Mucosa of gallbladder (tissue), 1 donor: ENCODE measurements at places on chromosomes 2 and 18.

- no peak for DNase-seq
These were observed 2.7 kb downstream of the STK16 start for GRCh38 chr2:219247678-219248642.

GRCh38 chr18:23209796-23210195 is 74.5 kb downstream of the CABLES1 start:
- DNase-seq, result no peak

DNA sequence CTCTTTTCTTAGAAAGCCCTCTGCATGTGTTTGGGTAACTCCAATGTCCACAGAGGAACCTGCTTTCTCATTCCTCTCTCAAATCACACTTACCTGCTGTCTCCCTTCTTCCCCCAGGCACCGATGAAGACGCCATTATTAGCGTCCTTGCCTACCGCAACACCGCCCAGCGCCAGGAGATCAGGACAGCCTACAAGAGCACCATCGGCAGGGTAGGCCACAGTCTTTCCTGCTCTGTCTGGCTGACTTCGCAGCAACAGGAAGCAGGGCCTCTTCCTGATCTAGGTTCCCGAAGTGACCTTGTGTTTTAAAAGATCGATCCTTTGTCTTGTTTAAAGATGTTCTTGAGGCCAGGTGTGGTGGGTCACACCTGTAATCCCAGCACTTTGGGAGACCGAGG is 25.0 kb upstream of the GMCL1 start:
- DNase-seq, result no peak

DNA sequence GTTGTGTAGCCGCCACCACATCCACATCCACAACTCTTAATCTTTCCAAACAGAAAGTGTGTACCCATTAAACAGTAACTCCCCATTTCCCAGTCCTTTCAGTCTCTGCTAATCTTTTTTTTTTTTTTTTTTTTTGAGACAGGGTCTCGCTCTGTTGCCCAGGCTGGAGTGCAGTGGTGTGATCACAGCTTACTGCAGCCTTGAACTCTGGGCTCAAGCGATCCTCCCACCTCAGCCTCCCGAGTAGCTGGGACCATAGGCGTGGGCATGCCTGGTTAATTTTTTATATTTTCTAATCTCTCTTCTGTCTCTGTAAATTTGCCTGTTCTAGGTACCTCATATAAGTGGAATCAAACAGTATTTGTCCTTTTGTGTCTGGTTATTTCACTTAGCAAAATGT is 3.6 kb downstream of the EIF2AK2 start:
- no peak for DNase-seq

GRCh38 chr2:156540706-156541105 is 104.5 kb downstream of the GPD2 start:
- no peak for DNase-seq

GRCh38 chr2:115369400-115369799 is 927.0 kb downstream of the DPP10 start:
- DNase-seq, result no peak

DNA sequence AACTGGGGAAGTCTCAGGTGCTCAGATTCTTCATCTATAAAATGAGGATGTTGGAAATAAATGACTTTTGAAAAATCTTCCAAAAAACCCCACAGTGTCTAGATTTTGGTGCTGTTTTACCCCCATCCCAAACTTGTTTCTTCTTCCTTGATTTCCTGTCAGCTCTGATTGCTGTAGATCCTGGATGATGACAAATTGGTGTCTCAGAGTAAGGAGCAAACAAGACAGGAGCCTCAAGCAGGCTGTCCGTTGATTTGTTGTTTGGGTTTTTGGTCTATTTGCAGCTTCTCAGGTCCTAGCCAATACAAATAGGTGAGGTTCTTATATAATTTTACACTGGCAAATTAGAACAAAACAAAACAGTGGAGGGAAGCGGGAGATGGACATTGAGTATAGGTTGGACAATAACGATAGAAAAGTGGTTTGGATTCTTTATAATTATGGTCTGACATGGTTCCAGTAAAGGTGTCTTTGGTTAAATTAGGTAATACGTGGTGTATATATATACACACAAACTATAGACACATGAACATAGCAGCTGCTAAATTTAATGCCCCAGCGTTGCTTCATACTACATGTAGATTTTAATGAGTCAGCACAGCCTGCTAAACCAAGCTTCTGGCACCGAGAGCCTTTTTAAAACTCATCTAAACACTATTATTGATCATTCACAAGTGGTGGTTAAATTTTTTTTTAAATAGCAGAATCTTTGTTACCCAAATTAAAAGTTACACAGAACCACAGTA is 142.5 kb downstream of the FMNL2 start:
- no peak for DNase-seq

DNA sequence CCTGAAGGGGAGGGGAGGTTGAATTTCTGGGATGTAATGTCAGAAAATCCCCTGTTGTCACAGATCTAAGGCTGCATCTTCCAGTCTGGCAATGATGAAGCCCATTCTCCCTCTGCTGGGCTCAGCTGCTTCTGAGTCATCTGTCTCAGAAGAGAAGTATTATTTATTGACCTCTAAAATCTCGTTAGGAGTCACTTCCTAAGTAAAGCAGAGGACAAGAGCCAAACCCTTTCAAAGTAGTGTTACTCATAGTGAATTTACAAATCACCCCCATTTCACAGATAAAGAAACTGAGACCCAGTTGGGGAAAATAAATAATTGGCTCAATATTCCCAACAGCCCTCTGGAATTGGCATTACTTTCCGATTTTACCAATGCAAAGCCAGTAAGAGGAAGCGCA is 167.3 kb upstream of the SKOR2 start:
- no peak for DNase-seq

- no peak for DNase-seq
These were observed 129.8 kb downstream of the LRRC30 start for GRCh38 chr18:7360606-7361170.

- DNase-seq, result no peak
These were observed at the start of gene CYP1B1 for GRCh38 chr2:38075507-38076151. CYP1B1 (minus strand) TSS chr2:38076151; CDS start chr2:38075388, 763 bp downstream.

DNA sequence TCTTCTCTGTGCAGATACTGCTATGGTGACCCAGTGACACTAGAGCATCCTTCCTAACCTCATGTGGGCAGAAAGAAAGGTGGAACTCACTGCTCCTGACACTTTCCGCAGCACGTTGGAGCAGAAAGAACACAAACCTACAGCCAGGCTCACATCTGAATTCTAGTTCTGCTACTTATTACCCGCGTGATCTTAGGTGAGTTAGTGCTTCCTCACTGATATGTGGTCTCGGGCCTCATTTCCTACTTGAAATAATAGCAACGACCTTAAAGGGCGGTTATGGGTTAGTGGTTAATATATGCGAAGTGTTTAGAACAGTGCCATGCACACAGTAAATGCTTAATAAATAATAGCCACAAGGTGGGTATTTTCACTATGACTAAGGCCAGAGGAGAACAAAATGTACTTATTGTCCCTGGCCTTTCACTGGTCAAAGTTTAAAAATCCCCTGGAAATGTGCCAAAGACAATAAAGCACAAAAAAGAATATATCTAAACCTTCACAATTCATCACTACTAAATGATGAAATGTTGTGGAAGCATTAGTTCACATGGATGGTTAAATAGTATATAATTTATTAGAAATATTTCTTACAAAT is 66.6 kb downstream of the MYOM1 start:
- no peak for DNase-seq

GRCh38 chr2:86068136-86068588 is 37.5 kb downstream of the POLR1A start:
- DNase-seq, result no peak

GRCh38 chr2:152038441-152038958 is 60.3 kb downstream of the CACNB4 start:
- no peak for DNase-seq

DNA sequence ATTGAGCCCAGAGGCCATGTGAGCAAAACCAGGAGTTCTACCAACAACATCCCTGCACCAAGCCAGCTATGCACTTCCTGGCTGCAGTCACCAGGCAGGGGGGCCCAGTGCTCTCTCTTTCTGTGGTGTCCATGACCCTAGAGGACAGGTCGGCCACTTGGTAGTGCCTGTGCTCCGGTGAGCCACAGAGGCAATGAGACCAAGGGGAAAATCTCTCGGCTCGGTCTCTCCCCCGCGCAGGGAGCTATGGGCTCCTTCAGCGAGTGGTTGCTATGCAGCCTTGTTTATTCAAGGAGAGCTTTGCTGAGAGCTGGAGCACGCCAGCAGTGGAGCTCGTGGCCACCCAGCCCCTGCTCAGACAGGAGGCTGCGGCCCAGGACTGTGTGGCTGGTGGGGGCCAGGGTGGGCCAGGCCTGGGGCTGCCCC is at the start of gene TOGARAM2:
TOGARAM2 (plus strand) TSS at position 283 of the 426 bp plus-strand sequence. CDS start 13,537 bp downstream, outside the sequence.
- DNase-seq, result peak; percentile 34

DNA sequence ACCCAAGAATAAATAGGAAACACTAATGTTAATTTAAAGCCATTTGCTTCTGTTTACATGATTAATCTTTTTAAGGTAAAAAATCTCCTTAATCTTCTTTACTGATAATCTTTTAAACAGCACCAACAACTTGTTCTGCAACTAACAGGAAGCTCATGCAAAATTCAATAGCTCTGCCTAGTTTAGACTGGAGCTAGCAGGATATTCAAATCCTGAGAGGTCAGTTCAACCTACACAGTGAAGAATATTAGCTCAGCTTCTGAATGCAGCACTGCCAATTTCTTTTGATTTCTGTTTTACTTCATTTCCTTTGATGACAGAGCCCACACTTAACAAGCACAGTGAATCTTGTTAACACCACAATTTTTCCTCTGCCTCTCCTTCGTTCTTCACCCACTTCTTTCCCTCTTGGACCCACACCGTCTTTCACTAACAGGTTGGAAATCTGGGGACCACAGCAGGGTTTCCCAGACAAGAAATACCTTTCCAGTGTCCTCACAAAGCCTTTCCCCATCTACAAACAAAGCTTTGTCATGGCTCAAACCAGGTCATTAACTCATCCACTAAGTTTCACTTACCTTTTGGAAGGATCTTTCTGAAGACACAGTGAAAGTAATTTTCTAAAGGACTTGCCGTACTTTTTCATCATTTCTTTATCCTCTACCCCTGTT is 109.8 kb downstream of the STK39 start:
- peak; percentile 21 for DNase-seq

DNA sequence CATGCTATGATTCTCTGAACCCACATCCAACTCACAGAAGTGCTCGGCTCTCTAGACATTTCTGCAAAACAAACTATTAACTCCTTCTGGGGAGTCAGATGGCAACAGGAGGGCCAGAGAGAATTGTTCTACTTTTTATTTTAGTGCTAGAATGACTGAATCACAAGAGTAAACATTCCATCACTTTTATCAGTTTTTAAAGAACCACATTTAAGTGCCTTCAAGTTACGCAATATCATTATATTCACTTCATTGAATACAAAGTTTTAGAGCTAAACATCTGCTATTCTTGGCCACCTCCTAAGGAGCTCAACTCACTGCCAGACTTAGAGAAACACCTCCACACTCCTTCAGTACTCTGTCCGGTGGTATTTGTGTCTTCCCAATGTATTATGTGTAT is 22.4 kb downstream of the B4GALT6 start:
- no peak for DNase-seq

- no peak for DNase-seq
These were observed 12.7 kb upstream of the MYCN start for GRCh38 chr2:15927551-15928218.

GRCh38 chr2:149068996-149069888 is 30.7 kb downstream of the LYPD6B start:
- no peak for DNase-seq

- no peak for DNase-seq
These were observed 262.7 kb downstream of the ATAD2B start for GRCh38 chr2:23664066-23664788.

DNA sequence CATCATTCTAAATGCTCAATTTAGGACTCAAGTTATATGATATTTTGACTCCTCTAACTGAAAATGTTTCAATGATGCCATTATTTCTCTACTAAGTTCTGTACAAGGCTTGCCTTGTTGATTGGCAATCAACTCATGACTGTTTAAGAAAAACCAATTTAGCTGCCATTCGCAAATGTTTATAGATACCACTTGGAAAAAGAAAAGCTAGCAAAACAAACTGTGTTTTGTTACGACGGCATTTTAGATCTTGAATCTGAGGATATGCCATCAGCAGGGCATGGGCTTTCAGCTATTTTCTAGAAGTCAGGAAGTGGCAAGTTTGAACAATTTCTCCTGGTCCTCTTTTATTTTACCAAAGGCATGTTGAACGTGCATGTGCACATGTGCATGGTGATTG is 65.3 kb downstream of the MREG start:
- no peak for DNase-seq

DNA sequence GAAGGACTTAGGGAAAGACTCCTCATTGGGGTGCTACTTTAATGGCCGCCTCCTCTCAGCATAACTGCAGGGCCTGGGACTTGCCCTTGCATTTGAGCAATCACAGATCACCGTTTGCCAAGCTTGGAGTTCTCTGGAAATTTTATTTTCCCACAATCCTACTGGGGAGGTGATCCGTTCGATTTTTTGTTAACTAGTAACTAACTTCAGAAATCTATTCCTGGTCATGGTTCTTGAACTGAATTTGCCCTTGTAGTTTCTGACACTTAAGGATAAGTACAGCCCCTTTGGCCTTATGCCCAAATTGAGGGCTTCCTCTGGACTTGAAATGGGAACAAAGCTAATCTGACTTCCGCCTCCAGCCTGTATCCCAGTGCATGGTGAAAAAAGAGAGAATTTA is 60.5 kb upstream of the ST3GAL5 start:
- peak; percentile 89 for DNase-seq

GRCh38 chr2:127094509-127095366 is 12.2 kb downstream of the BIN1 start:
- DNase-seq, result peak; percentile 62

- peak; percentile 10 for DNase-seq
These were observed 463 bp downstream of the SMC6 start for GRCh38 chr2:17752892-17753802.

DNA sequence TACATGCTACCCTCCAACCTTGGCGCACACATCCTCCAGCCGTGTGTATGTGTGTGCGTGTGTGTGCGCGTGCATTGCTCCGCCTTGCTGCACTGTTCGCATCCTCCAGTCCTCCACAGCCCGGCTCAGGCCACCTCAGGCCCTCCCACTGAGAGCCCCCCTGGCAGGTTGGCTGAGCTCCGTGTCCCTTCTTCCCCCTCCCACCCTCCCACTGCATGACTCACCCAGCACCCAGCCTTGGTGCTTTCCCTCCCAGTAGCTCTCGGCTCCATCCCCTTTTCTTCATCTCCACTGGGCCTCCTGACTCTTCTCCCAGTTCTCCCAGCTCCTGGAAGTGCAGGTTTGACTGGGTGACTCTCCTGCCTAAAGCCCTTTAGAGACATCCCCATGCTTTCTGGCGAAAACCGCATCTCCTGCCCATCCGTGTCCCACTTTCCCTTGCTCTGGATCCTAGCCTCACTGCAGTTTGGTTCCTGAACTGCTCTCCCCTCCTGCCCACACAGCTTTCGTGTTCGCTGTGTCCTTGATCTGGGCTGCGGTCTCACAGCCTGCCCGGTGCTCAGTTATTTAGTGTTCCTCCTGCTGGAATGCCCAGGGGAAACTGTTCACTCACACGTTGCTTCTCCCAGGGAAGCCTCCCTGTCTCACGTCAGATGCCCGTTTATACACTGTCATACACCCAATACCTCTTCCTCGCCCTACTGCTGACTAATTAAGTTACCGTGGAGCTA is 4.9 kb downstream of the TMEM177 start:
- no peak for DNase-seq

GRCh38 chr2:106065983-106066820 is 127.9 kb downstream of the UXS1 start:
- DNase-seq, result no peak
